NCI-H1436 treated with DMSO at 0.1 percent for 48 hours (cell line): ENCODE measurements at places on chromosomes 2 and 18.

- DNase-seq, result no peak
These were observed 233.8 kb downstream of the LDLRAD4 start for GRCh38 chr18:13452388-13452811.

- no peak for DNase-seq
These were observed 182.3 kb downstream of the INO80D start for GRCh38 chr2:205903549-205904129.

- no peak for DNase-seq
These were observed 26.4 kb upstream of the PPM1B start for GRCh38 chr2:44142306-44142705.

- no peak for DNase-seq
These were observed 105.5 kb downstream of the FMNL2 start for GRCh38 chr2:152440460-152440859.

- no peak for DNase-seq
These were observed 53.5 kb downstream of the DGKD start for GRCh38 chr2:233407771-233408181.

- no peak for DNase-seq
These were observed 7.1 kb downstream of the HOXD8 start for GRCh38 chr2:176136374-176137251.

DNA sequence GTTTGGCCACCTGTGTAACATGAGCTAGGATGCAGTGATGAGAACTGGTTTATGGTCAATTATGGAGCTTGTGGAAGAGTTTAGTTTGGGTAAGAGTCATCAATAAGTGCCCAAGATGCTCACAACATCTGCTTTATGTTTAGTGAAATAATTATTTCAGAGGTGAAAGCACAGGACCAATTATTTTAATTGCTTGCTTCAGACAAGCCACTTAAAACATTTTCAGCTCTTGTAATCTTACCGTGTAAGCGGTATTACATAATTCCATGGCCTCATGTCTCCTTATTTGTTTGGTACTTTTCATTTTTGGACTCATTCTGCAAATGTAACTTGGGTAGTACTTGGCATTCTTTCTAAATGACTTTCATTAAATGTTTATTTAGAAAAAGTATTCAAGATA lies 5.4 kb downstream of the B3GNT2 start:
- DNase-seq, result peak; percentile 86

GRCh38 chr2:164808776-164809175 lies 32.8 kb downstream of the COBLL1 start:
- no peak for DNase-seq

- no peak for DNase-seq
These were observed 26.4 kb downstream of the ZNF516 start for GRCh38 chr18:76468345-76469304.

DNA sequence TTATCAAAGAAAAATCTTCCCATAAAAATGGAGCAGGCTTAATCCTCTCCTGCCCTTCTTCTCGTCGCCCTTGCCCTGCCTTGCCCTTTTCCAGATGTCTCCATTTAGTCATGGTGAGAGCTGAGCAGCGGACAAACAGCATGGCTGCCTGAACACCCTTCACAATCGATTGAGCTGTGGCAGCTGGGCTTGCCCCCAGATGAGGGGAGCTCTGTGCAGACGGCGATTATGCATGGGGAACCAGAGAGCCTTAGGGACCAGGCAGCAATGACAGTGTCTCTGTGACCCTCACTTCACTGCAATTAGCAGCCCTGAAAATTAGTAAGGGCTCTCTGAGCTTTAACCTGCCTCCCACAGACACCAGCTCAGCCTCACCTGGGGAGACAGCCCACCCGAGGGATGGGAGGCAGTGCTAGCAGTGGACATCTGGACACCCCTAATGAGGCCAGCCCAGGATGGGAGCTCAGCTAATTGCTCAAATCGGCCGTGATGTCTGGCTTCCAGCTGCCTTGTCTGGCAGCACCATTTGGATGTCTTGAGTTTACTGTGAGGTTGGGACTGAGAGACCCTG lies 365.7 kb downstream of the TNS1 start:
- no peak for DNase-seq

DNA sequence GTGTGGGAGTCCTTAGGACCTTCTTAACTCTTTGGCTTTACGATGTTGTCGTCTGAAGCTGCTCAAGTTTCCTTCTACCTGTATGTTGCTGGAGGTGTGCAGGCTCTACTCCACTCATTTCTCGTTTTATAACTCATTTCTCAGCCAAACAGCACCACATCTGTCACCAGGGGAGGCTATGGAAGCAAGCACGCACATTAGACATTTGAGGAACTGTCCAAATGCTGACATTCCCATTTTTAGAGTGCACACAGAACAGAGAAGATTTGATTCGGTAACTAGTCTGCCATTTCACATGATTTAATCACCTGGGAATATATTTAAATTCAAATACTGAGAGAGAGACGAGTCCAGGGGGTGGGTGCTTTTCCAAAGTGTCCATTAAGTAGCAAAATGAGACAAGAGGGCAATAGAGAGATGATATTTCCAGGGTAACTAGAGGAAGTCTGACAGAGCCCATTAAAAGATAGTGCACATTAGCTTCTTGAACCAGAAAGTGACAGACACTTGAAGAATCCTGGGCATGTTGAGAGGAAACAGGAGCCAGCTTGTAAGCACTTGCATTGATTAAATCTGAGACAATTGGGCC lies 793.3 kb downstream of the TDRD15 start:
- DNase-seq, result no peak
